Esophagus squamous epithelium (tissue), 5 donors: ENCODE measurements at places on chromosomes 12 and 14.

DNA sequence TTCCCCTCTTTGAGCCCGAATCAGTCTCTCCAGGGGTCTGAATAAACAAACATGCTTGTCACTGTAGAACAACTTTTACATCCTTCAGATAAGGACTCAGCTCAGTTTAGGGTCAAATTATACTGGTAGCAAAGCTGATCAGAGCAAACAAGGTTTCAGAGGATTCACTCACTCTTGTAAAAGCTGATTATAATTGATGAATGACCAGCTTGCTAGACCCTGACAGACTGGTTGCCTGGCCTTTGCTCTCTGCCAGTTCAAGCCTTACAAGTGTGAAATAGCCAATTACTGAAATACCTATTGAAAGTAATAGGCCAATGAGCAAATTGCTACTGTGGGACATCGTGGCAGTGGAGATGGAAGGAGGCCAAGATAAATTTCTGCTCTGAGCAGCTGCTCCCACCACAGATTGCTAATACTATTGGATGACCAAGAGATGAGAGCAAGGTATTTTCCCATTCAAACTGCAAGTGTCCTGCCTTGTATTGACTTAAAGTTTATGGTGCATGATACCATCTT lies 177.6 kb downstream of the PDZRN4 start:
- no peak for DNase-seq

DNA sequence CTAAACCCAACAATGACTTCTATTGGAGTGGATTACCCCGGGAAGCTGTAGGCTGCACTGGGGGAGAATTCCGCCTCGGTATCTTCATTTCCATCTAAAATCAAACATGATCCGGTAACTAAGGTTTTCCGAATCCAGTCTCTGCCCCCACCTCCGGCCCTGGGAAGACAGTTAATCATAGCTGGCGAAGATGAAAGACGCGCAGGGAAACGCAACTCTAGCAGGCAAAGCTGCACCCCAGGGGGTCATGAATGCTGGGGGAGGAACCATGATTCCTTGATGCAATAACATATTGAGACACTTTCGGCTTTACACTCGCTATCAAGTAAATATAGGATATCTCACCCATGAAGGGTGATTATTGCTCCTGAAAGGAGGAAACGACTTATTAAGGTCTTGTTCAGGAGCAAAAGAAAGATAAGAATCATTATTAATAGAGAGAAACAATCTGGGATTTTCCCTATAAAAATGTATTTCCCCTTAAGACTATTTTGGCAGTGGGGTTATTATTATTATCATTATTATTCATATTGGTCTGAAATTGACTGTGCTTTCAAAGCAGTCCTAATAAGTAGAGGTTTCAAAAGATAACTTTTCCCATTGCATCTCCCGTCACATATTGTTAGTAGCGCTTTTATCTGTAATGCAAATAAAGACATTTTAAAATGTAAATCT lies 614.9 kb downstream of the VRK1 start:
- no peak for DNase-seq

GRCh38 chr12:121806009-121806545 lies 2.3 kb downstream of the SETD1B start:
- no peak for DNase-seq

DNA sequence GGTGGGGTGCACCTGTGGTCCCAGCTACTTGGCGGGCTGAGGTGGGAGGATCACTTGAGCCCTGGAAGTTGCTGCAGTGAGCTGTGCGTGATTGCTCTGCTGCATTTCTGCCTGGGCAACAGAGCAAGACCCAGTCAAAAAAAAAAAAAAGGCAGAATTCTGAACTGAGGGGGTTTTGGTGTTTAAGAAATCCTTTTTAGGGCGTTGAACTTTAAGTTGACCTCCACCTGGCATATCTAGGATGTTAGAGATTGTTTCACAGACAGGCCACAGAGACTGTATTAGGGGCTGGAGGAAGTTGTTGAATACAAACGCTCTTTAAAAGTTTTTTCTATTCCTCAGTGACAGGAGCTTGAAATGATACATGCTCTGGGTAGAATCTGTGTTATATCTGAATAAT lies 60.5 kb downstream of the FBXW8 start:
- no peak for DNase-seq

DNA sequence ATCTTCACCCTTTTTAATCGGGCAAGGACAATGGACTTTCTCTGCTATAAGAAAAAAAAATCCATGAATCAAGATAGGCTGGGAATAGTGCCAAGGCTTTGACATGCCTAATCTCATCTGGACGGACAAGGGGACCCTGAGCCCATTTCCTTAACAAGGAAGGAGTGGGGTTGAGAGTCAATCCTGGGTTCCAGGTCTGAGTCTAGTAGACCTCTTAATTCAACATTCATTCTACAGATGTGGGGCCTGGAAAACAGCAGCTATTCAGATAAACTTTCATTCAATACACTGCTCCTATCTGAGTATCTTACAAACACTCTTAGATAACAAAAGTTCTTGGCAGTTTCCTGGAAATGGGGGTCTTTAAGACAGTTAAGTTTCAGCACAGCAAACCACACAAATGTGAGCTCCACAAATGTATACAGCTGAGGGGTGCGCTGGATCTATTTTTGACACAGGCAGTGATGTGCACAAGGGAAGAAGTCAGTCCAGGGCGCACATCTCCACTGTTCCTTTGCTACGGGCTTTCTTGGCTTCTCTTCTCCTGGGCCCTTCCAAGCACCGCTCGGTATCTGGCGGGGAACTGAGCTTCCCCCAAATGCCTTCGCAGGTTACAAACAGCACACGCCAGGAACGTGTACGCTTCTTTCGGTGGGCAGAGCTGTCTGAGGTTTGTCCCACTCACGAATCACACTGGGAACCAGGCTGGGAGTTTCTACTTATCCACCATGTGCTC lies 82.2 kb upstream of the GPR68 start:
- no peak for DNase-seq

GRCh38 chr12:80413462-80413861 lies 30.6 kb upstream of the PTPRQ start:
- DNase-seq: no peak

GRCh38 chr12:6272300-6273204 lies 37.9 kb upstream of the PLEKHG6 start:
- DNase-seq: no peak

- DNase-seq: no peak
These were observed 223.8 kb downstream of the DACT1 start for GRCh38 chr14:58861586-58861985.

DNA sequence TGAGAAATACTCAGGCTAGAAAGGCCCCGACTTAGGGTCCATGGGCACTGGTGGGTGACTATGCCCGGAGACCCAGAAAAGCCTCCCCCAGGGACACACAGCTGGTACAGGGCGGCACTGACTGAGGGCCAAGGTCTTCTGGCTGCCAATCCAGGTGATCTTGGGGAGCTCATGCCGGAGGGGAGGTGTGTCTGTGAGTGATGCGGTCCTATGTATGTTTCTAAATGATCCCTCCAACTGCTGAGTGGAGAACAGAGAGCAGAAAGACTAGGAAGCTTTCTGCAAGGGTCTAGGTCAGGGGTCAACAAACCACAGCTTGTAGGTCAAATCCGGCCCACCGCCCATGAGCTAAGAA lies 391 bp downstream of the SERPINA4 start:
- DNase-seq: no peak

DNA sequence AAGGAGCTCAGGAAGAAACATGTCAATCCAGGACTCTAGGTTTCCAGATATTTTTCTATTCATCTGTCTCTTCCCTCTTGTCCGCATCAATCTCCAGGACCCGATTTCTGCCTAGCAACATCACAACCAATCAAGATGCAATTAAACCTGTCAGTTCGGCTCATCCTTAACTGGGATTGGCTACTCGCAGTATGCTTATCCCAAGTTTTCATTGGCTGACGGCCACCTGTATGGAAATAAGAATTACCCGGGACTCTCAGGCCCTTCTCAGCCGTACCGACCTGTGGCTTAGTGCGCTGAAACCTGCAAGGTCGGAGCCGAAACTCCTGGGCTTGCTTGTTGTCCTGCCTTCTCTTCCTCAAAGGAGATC lies 20.4 kb upstream of the ATP5MC2 start:
- no peak for DNase-seq

DNA sequence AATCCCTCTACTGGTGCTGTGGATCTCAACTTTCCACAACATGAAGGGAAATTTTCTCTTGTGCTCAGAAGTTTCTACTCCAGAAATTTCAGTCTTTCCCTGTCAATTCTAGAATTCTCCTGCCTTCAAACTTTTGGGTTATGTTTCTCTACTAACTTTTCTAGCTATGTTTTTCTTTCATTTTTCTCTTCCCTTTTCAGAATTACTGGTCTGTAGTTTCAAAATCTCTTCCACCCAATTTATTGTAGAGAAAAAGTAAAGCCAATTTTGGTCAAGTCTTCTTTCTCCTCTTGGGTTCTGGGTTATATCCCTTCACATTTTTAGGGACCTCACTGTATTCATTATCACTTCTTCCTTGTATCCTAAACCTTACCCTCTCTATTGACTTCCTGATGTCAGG lies 18.9 kb downstream of the CNTN1 start:
- DNase-seq: no peak

- no peak for DNase-seq
These were observed 8.6 kb downstream of the AK7 start for GRCh38 chr14:96400495-96400894.

- DNase-seq: no peak
These were observed 61.9 kb upstream of the PARP11 start for GRCh38 chr12:3935078-3935477.

- no peak for DNase-seq
These were observed 63.8 kb downstream of the IRF2BPL start for GRCh38 chr14:76964695-76965094.

GRCh38 chr14:96482986-96483385 lies 19.2 kb upstream of the PAPOLA start:
- no peak for DNase-seq

- DNase-seq: no peak
These were observed 8.8 kb downstream of the DDX47 start for GRCh38 chr12:12821975-12822374.

DNA sequence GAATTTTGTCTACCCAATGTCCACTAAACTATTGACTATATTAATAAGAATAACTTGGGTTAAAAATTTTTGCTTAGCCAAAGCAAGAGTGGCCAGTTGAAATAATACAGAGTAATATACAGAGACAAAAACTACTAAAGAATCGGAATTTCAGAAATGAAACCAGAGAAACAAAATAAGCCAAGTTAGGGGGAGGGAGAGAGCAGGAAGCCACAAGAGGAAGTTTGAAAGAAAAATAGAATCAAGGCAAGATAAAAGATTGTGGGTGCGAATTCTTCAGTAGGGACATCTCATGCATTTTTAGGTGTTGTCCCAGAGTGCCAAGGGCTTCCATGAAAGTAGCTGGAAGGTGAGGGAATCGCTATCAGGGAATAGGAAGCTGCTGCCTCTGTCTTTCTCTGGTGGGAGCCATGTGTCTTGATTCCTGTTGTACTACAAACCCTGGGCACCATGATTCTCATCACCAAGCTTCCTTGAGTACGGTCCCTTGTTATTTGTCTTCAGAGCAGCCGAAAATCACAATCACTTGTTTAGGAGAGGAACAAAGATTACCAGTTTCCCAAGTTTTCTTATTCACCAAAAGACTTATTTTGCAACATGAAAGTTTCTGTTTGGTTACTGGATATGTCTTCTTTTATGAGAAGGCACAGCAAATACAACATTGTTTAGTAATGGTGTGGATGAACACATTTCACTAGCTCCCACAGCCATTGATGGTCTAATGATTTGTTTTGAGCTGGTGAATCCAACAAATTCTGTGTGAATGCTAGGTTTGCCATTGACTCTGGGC lies 16.7 kb downstream of the NEUROD4 start:
- no peak for DNase-seq

DNA sequence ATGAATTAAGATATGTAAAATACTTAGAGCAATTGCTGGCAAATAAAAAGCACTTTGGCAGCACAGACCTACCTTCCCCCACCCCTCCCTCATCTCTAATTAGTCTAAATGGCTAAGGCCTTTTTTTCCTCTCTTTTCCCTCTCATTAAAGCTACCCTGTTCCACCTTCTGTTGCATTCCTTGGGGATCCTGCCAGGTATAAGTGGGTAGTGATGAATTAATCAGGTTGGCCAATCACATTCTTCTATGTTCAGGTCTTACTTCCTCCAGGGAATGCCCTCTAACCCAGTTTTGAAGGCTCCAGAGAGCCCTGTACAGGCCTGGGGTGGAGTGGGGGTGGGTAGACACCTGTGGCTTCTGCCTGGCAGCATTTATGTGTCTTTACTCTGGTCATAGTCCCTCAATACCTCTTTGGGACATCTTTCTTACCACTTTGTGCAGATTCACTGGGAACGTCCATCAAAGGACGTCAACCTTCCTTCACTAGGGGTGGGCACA lies 28.4 kb downstream of the HSPB8 start:
- DNase-seq: no peak

- DNase-seq: no peak
These were observed 22.9 kb downstream of the SPTLC2 start for GRCh38 chr14:77593501-77593961.

- DNase-seq: no peak
These were observed 36.4 kb downstream of the CPNE8 start for GRCh38 chr12:38869036-38869435.

- no peak for DNase-seq
These were observed 16.0 kb upstream of the ZFP36L1 start for GRCh38 chr14:68808696-68809480.

GRCh38 chr12:46711756-46712155 lies 114.0 kb downstream of the SLC38A4 start:
- no peak for DNase-seq

- DNase-seq: no peak
These were observed 337.1 kb upstream of the OR4E1 start for GRCh38 chr14:22010545-22011252.

DNA sequence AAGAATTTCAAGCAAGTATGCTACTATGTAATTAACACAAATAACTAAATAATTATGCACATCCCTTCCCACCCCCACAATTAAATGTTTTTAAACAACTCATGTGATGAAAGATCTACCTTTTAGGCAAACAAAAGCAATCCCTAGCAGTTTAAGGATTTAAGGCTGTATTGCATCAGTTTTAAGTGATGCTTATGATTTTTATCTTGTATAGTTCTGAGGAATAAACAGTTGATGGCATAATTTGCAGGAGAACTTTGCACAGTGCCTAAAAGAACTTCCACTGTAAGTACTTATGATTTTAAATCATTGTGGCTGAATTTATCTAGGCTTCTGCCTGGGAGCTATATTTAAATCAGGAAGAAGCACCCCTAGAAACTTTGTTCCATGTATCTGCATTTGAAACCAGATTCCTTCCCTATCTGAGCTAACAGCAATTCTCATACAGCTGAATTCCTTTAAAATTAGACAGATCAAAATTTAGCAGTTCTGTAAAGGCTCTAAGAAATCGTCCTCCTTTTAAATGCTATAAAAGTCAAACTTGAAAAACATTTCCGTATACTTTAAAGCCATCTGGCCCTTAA lies 388.6 kb downstream of the BCAT1 start:
- no peak for DNase-seq
